ENCODE measurements at places on chromosomes 6 and 20.
A peak's percentile ranks its signal among the peaks of the same experiment; 100 is the strongest.

- DNase-seq, result no peak
These were observed 96.5 kb upstream of the SALL4 start for GRCh38 chr20:51898788-51899187.

GRCh38 chr20:51199920-51200319, 177.0 kb upstream of the KCNG1 start:
- DNase-seq, result no peak

DNA sequence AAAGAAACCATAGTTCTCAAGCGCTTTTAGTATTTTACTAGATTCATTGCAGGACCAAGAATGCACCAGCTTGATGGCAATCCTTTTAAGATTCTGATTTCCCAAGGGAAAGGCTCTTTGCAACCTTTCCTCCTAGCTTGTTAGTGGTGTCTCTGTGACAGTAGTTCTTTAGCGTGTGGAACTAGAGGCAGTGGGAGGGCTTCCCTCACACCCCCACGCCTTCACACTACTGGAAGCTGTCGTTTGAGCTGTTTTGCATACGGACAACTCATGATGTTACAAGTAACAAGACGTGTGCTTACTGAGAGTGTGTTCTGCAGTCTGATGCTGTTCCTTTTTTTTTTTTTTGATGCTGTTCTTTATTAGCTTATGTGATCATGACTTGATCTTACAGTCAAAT, 34.1 kb downstream of the EYA4 start:
- DNase-seq, result no peak

DNA sequence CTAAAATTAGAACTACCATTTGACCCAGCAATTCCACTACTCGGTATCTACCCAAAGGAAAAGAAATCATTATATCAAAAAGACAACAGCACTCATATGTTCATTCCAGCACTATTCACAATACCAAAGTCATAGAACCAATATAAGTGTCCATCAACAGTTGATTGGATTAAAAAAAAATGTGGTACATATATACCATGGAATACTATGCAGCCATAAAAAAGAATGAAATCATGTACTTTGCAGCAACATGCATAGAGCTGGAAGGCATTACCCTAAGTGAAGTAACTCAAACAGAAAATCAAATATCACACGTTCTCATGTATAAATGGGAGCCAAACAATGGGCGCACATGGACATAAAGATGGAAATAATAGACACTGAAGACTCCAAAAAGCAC, 163.3 kb downstream of the DST start:
- no peak for DNase-seq

- no peak for DNase-seq
These were observed at the start of gene DDX43 for GRCh38 chr6:73394577-73395354. DDX43 (plus strand) TSS chr6:73394828; CDS start chr6:73394906, 78 bp downstream.

DNA sequence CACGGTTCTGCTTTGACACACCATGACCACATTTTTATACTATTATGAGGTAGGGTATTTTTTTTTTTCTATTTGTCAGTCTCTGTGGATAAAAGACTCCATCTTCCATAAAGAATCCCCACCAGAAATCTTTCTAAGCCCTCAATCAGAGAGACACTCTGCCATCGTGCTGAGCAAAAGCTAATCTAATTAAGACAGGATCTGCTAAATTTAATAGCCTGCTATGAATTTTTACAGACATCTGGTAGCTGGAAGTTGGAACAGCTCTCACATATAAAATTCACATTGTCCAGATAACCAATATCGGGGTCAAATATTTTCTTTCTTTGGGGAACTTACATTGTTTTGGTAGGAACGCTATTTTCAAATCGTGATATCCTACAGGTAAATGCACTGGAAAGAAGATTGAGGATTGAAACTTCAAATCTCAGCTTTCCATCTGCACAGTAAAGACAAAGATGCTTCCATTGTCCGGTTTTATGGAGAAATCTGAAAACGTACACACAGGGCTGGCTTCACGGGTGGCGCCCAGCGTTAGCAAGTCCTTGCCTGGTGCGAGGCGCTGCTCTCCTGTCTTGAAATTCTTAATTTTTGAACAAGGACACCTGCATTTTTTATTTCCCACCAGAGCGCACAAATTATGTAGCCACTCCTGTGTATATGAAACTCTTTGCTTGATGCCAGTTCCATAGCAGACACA, 573.8 kb upstream of the NOX3 start:
- no peak for DNase-seq

DNA sequence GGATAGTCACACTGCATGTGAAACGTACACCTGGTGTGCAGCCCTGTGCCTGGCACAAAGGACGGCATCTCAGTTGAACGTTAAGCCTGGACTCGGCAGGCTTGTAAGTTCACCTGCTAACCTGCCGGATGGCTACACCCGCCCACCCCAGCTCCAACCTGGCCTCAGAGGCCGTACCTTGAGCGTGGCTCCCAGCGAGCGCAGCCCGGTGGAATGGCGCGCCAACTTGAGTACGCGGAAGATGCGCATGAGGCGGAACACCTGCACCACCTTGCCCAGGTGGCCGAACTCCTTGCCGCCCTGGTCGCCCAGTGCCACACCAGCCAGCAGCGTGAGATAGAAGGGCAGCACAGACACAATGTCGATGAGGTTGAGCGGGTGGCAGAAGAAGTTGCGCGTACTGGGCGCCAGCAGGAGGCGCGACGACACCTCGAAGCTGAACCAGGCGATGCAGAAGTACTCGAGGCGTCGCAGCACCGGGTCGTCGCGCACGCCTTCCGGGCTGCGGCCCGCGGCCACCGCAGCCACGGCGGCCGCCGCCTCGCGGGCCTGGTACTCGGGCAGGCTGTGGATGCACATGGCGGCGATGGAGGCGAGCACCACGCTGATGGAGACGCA, 3.3 kb downstream of the KCNS1 start:
- no peak for DNase-seq

DNA sequence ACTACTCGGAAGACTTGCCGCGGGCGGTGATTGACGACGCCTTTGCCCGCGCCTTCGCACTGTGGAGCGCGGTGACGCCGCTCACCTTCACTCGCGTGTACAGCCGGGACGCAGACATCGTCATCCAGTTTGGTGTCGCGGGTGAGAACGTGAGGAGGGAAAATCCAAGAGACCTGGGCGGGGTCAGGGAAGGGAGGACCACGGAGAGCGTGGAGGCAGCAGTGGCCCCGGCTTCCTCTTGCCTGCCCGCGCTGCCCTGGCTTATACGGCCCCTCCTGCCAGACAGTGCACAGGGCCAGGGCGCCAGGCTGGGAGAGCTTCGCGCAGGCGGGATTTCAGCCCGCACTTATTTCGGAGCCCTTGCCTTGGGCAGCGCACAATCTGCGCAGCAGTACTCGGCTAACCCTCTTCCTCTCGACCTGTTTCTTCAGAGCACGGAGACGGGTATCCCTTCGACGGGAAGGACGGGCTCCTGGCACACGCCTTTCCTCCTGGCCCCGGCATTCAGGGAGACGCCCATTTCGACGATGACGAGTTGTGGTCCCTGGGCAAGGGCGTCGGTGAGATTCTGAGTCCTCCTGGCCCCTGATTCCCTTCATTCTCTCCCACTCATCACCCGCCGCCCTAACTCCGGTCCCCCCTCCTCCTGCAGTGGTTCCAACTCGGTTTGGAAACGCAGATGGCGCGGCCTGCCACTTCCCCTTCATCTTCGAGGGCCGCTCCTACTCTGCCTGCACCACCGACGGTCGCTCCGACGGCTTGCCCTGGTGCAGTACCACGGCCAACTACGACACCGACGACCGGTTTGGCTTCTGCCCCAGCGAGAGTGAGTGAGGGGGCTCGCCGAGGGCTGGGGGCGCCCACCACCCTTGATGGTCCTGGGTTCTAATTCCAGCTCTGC, 2.0 kb downstream of the MMP9 start:
- DNase-seq, result no peak

DNA sequence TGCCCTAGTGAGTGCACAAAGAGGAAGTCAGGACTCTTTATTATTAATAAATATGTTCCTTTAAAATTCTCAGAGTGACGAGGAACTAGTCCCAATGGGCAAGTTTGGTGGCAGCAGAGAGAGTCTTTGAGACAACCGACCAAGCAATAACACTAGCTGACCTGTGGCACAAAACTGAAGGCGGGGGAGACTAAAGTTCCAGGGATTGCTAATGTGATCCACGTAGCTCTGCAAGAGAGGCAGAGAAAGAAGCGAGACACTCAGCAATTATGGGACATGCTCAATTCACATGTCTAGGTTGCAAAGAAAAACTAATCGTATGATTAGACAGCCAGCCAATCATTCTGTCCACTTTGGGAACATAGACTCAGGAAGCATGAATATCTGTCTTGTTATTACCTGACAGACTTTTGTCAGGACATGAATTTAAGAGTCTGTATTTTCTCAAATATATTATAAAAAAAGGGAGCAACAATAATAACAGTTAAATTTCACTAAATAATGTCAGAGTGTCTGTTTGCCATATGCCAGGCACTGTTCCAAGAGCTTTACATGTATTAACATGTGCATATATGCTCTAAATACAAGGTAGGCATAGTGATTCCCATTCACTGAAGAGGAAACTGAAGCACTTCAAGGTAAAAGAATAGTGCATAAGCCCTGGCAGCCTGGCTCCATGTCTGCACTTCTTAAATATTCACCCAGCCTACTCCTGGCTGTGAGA, 81.0 kb downstream of the COL9A1 start:
- no peak for DNase-seq

DNA sequence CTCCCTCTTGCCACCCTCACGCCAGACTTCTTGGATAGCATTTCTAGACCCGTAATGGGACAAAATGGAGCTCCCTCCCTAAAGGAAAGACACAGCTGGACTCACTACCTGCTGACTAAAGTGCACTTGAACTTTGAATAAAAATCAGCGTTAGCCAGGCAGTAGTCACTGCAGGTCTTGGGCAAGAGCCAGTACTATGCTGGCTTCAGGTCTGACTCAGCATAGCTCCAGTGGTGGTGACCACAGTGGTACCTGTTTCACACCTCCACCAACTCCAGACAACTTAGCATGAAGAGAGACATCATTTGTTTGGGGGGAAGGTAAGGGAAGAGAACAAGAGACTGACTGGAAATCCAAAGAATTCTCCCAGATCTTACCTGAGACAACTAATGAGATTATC, 906.8 kb downstream of the GRIK2 start:
- DNase-seq, result no peak

DNA sequence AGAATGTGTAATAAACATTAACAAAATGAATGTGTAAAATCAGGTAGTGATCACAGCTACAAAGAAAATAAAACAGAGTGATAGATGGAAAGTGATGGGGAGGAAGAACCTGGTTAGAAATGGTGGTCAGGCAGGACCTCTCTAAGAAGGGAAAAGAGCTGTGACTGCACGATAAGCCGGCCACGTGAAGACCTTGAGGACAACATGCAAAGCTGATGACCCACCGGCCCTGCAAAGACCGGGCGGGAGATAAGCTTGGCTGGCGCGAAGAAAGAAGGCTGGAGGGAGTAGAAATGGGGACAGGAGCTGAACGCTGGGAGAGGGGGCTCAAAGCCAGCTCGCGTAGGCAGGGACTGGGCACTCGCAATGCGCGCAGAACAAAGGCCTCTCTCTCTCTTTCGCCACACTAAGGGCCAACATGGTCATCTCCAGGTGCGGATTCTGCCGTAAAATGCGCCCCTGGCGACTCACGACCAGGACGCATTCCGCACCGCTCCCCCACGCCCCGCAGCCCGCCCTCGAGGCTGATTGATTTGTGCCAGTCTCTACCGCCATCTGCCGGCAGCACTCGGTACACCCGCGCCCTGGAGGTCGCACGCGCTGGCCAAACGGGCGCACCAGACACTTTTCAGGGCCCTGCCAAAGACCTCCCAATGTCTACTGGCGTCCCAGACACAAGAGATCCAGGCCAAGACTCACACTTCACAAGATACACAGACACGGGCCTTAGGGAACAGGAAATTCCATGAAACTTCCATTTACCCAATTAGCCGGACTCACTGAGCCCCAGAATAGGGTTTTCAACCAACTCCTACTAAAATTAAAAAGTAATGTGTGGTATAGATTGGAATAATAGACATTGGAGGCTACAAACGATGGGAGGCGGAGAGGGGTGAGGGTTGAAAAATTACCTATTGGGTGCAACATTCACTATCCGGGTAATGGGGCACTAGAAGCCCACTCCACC, 9.4 kb downstream of the DEFB132 start:
- DNase-seq, result peak; percentile 75

DNA sequence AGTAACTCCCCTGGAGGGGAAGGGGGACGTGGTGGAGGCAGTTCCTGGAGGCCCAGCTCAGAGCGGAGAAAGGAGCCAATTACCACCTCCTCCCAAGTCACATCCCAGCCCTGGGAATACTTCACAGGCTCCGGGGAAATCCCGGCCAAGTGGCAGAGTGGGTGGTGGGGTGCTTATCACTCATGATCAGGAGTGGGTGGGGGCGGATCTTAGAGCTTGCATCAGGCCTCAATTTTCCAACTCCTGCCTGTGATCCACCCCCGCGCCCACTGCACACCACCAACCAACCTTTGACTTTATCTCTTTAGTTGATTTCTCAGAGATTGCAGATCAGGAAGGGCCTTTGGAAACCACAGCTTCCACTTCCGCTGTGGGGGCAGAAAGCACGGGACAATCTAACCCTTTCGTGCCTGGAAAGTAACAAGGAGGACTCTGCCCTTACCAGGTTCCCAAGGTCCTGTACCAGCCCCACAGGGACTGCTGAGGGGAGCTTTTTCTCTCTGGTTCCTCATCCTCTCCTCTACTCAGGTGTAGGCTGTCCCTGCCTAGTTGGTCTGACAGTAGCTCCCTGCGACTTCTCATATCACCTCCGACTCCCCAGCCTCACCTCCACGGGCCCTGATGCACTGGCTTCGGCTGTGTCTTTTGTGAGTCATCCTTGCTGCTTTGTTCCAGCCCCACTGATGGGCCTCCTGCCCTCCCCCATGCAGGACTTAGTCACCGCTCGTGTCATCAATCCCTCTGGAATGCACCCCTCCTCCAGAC, 24.9 kb upstream of the IER3 start:
- DNase-seq, result peak; percentile 98

- no peak for DNase-seq
These were observed 129.2 kb downstream of the MYB start for GRCh38 chr6:135310291-135310690.

DNA sequence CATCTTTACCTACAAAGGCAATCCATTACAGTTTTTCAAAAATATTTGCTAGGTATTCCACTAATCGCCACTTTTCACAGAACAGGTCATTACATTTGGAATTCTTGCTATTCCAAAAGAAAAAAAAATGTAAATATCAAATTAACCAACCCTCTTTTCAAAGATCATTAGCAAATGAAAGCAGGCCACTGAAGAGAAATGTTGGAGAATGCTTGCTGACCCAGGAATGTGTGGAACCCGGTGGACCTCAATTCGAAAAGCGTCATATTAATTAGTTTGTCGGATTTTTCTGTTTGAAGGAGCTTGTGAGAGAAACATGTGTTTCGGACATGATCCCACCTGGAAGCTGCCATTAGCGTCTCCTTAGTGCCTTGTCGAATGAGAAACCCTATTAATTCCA, 27.9 kb upstream of the SERPINB9 start:
- DNase-seq, result no peak

DNA sequence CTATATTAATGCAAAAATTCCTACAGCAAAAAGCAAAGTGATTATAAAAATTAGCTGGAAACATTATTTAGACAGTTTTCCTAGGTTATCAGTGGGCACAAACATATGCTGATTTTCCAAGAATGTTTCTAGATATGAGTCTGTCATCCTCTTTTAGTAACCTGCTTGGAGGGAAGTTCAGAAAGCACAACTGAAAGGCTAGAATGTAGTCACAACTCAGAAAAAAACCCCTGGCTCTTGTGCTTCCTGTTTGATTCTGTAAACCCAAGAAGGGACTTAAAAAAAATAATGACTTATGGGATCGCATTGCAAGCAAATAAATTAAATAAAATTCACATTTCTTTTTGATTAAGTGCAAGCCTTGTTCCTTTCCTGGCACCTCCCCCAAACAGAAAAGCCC, 708.4 kb upstream of the EPHA7 start:
- DNase-seq, result no peak

GRCh38 chr6:123380257-123380656, 256.5 kb downstream of the TRDN start:
- no peak for DNase-seq

Measured in EL (cell line).